SK-N-DZ (cell line): ENCODE measurements at places on chromosomes 1 and 21.

DNA sequence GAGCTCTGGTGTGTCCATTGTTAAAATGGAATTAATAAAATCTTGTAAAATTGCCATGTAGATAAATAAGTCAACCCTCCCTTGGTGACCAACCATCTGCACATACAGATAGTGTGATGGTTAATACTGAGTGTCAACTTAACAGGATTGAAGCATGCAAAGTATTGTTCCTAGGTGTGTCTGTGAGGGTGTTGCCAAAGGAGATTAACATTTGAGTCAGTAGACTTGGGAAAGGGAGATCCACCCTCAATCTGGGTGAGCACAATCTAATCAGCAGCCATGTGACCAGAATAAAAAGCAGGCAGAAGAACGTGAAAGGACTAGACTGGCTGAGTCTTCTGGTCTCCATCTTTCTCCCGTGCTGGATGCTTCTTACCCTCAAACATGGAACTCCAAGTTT lies 174.8 kb downstream of the LTN1 start:
- no peak for DNase-seq

GRCh38 chr1:78500529-78500928 lies 9.8 kb downstream of the PTGFR start:
- no peak for DNase-seq

DNA sequence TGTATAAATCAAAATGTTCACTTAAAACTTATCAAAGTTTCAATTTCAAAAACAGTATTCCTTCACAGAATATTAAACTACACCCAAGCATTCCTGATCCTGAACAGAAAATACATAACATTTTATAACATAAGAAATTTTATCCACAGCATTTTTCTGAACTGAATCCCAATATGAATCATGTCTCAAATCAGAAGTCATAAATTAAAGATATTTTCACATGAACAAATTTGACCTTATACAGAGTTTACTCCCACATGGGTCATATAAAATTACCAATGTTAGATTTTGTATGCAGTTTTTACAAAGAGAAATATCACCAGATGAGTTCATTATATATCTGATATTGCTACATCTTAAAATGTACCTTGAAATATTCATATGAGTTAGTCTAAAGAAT lies 48.6 kb upstream of the ASPM start:
- DNase-seq = no peak

DNA sequence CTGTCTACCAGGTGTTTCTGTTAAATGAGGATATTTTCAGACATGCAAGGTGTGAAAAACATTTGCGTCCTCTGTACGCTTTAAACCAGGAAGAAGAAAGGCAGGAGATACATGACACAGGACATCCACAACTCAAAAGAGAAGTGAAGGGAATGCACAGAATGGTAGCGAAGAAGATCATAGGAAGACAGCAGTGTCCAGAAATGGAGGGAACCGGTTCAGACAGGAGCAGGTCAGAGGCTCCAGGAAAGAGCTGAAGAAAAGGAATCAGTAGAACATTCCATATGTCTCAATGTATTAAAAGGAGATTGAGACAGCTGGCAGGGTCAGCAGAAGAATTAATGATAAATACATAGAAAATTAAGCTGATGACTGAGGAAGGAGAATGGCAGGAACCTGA lies 190.9 kb downstream of the CDC7 start:
- DNase-seq = no peak

- no peak for DNase-seq
Measured at GRCh38 chr1:197659171-197659570, 116.1 kb downstream of the DENND1B start.

DNA sequence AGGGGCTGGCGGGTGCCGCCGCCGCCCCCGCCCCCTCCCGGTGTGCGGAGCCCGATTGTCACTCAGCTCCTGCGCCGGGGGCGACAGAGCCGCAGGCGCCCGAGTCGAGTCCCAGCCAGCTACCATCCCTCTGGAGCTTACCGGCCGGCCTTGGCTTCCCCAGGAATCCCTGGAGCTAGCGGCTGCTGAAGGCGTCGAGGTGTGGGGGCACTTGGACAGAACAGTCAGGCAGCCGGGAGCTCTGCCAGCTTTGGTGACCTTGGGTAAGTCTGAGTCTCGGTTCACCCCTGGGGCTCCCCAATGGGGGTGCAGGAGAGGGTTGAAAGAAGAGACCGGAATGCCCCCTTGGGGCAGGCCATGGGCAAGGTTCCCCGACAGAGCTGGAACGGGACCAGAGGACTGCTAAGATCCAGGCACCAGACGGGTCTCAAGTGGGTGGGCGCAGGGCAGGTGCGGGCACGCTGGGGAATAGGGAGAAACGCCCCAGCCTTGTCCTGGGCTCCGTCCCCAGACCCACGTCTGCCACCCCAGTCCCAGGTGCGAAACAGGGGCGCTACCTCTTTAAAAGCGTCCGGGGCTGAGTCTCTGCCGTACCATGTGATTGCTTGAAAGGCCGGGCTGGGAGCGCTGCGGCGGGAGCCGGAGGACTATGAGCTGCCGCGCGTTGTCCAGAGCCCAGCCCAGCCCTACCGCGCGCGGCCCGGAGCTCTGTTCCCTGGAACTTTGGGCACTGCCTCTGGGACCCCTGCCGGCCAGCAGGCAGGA lies at the start of gene ADORA1:
Gene ADORA1, plus strand, starts transcription at position 61 of the 765 bp plus-strand sequence. CDS start 1,116 bp downstream, outside the sequence.
- no peak for DNase-seq

GRCh38 chr1:223337174-223337869 lies 26.7 kb downstream of the SUSD4 start:
- no peak for DNase-seq

GRCh38 chr21:36856643-36857042 lies 109.8 kb downstream of the HLCS start:
- DNase-seq = no peak

DNA sequence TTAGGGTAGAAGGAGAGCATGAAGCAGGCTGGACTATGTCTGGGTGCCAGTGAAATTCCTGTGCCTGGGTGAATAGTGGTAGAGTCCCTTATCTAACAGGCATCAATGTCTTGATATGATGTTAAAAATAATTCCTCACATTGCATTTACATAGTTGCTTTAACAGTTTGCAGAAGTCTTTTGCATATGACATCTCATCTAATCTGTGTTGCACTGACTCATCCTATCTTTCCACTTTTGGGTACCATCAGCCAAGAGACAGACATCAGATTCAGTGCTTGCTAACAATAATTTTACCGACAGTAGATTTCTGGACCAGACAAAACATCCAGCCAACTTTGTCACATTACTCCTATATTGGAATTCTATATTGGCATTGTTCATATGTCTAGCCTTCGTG lies 92.5 kb downstream of the WDR64 start:
- DNase-seq = no peak

DNA sequence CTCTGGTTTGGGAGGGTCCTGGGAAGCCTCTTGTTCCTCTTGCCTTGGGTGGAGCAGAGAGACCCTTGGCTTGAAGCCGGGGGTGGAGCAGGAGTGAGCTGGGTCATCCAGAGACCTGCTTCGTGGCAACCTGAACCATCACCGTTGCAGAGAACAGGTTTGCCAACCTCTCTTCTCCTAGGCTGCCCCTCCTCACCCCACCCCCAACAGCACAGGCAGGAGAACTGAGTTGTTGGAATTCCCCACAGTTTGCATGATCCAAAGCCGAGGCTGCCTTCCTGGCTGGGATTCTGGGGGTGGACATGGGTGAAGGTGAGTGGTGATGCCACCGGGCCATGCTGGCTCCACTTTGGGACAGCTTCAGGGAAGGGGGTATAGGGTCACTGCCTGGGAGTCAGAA lies 2.2 kb downstream of the WNT4 start:
- no peak for DNase-seq
